ENCODE measurements at places on chromosomes 7 and 10.
A peak's percentile ranks its signal among the peaks of the same experiment; 100 is the strongest.

- no peak for DNase-seq
These were observed 34.4 kb upstream of the YAE1 start for GRCh38 chr7:39531818-39532217.

DNA sequence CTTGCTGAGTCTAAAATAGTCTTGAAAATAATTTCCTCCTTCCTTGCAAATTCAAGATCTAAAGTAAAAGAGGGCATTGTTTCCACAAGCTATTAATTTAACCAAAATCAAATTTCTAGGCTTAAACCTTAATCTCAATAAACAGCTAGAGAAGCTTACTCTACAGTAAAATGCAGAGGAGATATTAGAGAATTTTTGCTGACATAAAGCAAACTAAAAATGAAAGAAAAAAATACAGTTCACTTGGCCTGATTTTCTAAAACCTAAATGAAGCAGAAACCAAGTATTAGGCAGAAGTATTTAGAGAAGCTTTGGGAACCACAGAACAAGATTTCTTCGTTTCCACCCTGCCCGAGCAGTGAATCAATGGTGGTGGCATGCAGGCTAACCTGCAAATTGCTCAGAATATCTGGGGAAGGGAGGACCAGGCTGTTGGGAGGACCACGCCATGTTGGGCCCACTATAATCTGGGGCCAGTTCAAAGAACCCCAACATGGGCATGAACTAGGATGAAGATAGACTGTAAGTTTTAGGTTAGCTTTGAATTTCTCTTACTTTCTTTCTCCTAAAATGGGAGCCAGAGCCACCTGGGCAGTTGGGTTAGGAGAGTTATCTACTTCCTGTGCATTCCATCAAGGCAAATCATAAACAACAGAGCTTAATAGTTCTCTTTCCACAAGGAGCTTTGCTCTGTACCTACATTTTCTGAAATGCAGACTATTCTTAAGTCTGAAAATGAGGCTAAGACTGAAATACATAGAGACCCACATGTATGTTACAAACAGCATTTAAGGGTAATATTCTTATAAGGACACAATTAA lies 4.1 kb downstream of the LAMB1 start:
- DNase-seq: peak; percentile 48

- DNase-seq: no peak
These were observed 107.0 kb upstream of the PARD3 start for GRCh38 chr10:34922138-34922537.

DNA sequence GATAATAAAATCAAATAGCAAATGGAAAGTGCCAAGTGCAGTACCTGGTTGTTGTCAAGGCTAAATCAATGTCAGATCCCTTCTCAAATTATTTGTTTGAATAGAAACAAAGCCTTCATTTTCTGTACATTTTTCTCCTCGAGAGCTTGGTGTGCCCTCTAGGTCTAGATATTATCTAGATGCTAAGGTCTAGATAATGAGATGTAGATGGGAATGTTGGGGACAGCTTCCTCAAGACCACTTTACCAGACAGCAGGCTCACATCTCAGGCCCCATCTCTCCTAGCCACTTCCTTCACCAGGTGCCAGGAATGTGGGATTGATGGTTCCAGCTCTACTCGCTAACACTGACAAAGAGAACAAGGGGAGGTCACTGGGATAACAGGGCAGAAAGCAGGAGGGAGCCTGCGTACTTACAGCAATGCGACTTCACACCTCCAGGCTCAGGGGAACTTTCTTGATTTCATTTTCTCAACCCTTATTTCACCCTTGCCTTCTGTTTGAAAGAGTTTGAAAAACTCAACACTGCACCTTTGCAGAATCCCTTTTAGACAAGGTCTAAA lies 451.4 kb upstream of the VSTM2A start:
- DNase-seq: no peak

DNA sequence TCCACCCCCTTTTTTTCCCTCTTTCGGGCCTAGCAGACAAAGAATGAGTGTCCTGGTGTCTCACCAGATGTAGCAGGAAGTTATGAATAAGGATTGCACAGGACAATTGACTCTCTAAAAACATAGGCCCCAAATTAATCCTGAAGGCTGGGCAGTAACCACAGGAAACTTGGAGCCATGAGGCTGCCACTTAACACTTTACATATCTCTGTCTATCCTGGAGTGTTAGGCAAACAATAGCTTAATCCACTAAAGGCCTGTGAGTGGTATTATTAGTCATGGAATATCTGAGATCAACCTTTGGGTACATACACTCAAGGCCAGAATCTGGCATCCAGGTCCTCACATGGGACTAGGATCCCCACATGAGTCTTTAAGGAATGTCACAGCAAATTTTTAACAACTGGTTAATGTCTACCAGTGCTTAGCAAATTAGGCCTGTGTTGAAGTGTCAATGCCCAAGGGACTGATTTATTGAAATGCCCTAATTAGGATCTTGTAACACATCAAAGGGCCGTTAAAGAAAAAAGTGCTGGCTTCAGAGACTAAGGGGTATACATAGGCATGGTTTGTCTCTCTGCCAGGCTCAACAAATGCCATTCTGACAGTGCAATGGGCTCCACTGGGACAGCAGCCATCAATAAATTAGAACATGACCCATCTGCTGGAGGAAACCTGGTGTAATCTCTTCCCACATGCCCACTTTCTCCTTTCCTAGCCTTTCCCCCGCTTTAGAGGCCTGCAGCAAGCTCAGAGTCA lies 196.7 kb upstream of the TBX20 start:
- DNase-seq: no peak

DNA sequence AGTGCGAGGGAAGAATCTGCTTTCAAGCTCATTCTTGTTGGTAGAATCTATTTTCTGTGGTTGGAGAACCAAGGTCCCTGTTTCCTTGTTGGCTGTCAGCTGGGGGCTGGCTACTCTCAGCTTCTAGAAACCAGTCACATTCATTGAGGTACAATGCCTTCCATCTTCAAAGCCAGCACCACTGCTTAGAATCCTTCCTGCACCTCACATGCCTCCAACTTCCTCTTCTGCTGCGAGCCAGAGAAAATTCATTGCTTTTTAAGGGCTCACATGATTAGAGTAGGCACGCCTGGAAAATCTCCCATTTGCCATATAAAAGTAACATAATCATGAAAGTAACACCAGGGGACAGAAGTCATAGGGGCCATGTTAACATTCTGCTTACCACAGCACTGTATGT lies 28.7 kb downstream of the TES start:
- no peak for DNase-seq

DNA sequence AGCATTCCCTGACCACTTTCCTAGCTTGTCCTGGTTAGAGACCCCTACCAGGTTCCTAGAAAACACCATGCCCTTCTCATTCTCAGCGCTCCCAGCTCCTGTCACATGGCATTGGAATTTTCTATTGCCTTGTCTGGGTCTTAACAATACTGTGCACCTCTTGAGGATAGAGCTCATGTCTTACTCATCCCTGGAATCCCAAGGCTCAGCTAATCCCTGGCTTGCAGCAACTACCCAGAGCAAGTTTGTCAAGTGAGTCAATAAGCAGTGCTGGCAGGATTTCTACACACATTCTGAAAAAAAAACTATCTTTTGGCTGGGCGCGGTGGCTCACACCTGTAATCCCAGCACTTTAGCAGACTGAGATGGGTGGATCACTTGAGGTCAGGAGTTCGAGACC lies 11.7 kb upstream of the PRDX3 start:
- DNase-seq: peak; percentile 18

- no peak for DNase-seq
These were observed 95.8 kb downstream of the SEC61G start for GRCh38 chr7:54663186-54663585.

- no peak for DNase-seq
These were observed 333.4 kb downstream of the EXOC4 start for GRCh38 chr7:133586253-133586652.

Measured in endothelial cell of umbilical vein (primary cell).